NCI-H1930 (cell line): ENCODE measurements at places on chromosomes 5 and 9.

- no peak for DNase-seq
These were observed 210.2 kb upstream of the TRPM3 start for GRCh38 chr9:71331603-71332002.

- no peak for DNase-seq
These were observed 959 bp upstream of the FBXL17 start for GRCh38 chr5:108382784-108383330.

DNA sequence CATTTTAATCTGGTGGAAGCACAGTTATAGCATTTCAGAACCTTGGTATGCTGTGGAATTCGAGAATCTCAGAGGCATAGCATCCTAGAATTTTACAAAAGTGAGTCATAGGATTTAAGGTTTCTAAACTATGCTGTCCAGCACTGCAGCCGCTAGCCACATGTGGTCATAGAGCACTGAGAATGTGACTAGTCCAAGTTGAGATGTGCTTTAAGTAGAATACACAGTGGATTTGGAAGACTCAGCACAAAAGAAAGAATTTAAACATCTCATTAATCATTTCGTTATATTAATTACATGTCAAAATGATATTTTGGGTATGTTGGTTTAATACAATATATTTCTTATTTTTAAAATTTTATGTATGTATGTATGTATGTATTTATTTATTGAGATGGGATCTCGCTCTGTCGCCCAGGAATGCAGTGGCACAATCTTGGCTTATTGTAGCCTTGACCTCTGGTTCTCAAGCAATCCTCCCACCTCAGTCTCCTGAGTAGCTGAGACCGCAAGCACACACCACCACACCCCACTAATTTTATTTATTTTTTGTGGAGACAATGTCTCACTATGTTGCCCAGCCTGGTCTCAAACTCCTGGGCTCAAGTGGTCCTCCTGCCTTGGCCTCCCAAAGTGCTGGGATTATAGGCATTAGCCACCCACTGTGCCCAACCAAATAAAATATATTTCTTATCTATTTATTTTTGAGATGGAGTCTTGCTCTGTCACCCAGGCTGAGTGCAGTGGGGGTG lies 20.4 kb upstream of the RPS14 start:
- no peak for DNase-seq

DNA sequence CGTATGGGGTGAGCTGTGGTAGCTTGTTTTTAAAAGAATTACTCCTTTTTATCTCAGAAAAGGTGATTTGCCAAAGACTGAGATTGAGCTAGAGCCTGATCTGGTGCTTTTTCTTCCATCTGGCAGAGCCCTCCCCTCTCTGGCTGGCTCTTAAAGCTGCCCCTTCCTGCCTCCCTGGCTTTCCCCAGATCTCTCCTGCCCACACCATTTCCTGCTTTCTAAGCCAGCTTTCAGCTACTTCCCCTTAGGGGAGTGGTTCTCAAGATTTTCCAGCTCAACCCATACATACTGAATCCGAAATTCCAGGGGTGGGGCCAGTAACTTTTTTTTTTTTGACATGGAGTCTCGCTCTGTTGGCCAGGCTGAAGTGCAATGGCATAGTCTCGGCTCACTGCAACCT lies 4.8 kb upstream of the ACOT12 start:
- no peak for DNase-seq

DNA sequence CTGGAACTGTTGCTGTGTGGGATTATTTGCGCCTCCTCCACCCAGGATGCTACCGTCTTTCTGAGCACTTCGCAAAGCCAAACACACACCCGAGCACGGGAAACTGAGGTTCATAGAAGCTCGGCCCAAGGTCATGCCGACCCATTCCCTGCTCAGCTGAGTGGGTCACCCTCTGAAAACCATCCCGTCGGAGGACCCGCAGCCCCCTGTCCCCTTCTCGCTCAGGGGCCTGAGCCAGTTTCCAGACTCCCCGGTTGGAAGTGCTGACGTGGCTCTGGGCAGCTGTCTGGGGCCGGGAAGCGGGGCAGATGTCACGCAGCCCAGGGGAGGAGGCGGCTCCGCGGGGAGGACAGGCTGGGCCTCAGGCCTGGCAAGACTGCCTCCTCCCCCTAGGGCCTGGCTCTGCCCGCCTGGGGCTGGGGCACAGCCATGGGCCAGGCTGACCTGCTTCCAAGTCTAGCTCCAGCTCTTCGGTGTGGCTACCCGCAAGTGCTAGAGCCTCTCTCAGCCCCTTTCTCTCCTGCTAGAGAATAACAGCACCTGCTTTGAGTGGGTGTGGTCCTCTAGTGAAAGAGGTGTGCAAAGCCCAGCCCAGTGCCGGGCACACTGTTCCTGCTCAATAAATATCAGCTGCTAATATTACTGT lies 9.9 kb upstream of the CXXC5 start:
- no peak for DNase-seq

DNA sequence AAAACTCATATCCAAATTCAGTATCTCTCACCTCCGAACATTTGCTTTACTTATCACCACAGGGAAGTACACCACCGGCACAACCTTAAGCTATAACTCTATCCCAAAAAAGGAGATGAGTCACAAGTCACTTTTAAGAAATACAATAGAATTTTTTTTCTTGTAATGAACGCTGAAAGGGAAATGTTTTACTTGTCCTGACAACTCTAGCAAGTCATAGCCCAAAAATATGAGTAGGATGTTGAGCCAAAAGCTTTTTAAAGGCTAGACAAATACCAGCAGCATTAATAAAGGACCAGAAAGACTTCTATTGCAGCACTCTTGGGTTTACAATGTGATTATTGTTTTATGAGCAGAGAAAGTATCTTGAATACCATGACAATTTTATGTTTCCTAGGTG lies 147.3 kb upstream of the FST start:
- no peak for DNase-seq

DNA sequence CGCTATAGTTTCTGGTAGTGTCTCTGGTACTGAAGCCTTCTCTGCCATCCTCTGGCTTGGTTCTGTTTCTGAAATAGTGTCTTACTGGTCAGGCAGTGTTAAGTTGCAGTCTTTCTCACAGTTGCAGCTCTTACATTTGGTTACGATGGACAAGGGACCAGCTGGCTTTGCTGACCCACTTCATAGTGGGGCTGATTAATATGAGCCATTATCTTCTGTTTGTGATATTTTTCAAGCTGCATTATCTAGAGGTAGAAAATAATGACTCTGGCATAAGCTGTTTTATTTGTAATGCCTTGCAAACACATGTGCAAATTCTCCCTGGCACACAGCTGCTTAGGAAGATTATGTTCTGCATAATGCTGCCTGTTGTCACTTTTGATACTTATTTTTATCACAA lies 199.1 kb downstream of the KDM4C start:
- no peak for DNase-seq

DNA sequence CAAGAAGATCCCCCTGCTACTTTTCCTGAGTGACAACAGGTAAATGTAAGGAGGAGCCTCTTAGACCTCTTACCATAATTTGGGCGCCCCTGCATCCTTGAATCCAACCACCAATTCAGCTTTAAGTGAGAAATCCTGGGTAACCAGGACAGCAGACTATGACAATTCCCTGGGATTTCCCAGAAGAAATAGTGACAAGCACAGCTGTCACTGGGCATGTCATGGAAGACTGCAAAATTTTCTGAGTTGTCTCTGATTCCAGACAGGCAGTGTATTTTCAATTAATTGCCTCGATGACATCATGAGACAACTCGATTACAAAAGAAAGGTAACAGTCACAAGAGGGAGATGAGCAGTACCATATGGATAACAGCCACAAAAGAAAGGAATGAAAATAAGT lies 256.9 kb downstream of the BNC2 start:
- DNase-seq = no peak

DNA sequence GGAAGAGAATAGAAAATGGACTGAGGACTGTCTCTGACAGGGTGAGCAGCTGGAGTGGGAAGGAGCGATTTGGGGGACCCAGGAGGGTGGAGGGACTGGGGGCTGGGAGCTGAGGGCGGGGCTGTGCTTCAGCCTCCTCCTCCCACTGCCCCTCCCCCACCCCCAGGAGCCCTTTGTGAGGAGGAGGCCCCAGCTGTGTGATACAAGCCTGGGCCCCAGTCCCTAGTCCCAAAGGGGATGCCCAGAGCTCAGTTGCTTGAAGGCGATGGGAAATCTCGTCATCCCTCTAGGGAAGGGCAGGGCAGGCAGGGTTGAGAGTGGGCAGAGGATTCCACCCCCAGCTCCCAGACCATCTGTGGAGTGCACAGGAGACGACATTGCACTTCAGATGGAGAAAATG lies at the start of gene SPATA31E1:
Gene SPATA31E1 (plus strand): TSS at position 251 of the 400 bp plus-strand sequence. CDS start 15 bp downstream, at position 266.
- no peak for DNase-seq

DNA sequence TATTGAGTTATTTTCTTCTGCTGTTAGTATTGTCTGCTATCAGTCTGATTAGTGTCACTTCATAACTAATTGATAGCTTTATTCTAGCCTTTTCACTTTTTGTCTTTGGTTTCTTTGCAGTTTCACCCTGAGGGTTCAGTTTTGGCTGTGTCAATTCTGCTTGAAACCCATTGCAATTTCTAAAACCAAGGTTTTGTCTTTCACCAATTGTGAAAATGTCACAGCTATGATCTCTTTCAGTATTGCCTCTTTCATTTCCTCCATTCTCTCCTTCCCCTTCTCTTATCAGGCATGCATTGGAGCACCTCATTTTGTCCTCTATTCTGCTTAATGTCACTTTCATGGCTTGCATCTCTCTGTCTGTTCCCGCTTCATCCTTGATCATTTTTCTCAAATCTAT lies 248.1 kb downstream of the YTHDC2 start:
- no peak for DNase-seq

- DNase-seq = no peak
These were observed 10.5 kb downstream of the SLC38A9 start for GRCh38 chr5:55701462-55702103.

DNA sequence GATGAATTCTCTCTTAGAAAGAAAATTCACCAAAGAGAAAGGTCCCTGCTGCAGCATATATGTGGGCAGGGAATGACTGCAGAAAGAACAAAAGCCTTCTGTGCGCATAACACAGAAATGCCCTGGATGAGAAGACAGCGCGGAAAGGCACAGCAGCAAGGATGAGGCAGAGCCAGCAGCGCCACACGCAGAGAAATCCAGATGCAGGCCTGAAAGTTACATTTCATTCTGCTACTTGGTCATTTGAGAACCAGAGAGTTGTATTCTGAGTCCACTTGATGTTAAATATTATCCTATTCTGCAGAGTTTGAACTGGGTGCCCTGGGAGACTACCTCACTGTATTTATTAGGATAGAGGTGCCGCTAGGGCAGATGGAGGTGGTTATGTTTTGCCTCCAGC lies 68.5 kb downstream of the GLDC start:
- DNase-seq = no peak

DNA sequence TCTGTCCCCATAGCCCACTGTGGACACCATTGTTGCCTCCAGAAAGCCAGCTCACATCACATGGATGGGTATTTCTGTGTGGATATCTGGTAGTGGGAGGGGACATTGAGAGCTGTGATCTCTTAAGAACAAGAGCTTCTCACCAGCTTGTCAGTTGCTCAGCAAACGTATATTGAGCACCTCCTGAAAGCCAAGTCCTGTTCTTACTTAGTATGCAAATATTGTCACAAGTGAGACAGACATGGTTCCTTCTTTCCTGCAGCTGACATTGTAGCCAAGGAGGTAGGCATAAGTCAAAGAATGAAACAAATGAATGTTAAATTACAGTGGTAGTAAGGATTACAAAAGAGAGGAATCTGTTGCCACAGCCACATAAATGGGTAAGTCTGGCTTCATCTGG lies 3.8 kb downstream of the TCOF1 start:
- no peak for DNase-seq

DNA sequence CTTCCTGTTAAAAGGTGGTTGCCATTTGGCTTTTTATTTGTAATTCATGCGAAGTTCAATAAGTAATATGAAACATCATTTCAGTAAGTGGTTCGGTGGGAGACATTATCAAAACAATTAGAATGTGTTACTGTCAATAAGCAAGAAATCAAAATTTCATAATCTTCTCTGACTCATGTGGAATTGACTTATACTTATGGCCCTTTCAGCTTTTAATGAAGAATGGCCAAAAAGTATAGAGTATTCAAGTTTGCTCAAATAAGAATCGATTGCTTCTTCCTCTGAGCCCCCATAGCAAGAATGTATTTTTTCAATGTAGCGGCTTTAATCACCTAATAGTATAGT lies 174.5 kb downstream of the AOPEP start:
- DNase-seq = no peak

DNA sequence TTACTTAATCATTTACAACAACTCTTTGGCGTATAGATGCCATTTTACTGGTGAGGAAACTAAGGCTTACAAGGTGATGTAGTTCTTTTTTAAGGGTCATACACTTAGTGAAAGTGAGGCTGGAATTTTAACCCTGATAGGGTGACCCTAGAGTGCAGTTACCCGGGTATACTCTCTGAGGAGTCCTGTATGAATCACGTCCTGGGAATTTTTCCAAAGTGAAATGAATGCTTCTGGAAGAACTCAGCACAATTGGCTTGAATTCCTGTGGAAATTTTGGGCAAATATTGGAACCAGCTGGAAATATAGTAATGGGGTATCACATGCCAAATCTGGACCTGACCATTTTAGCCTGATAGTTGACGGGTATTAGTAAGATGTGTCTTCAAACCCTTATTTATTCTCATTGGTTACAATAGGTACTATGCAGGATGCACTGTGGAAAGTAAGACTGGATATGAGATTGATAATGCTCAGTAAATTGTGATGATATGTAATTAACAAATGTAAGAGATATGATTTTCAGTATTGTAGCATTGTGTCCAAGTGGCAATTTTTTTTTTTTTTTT lies 14.8 kb downstream of the SUB1 start:
- DNase-seq = no peak

DNA sequence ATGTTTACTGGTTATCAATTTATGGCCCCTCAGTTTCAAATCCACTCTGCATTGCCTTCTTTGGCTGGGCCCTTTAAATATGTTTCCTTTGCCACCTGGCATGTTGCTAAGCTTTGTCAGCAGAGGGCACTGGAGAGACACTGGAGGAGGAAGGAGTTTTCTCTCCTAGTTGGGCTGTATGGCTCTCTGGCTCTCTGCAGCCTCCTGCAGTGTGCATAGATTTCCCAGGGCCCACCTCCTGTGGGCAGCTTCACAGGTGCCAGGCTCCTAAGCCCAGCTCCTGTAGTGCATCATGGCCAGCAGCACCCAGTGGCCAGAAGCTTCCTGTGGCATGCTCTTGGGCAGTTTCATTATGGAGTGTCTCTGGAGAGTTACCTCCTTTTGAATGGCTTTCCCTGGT lies 23.3 kb downstream of the CAVIN4 start:
- DNase-seq = peak; percentile 21

GRCh38 chr5:160353379-160353778 lies 17.0 kb downstream of the C1QTNF2 start:
- DNase-seq = no peak

GRCh38 chr5:134463176-134463720 lies 51.6 kb upstream of the CDKN2AIPNL start:
- DNase-seq = no peak

GRCh38 chr5:73499756-73500155 lies 1.5 kb downstream of the BTF3 start:
- DNase-seq = no peak

- DNase-seq = peak; percentile 28
These were observed 353 bp upstream of the PAX5 start for GRCh38 chr9:37034305-37034937.

- DNase-seq = no peak
These were observed 10.1 kb upstream of the GRIA1 start for GRCh38 chr5:153480401-153480800.

GRCh38 chr9:104841601-104842141 lies 77.7 kb downstream of the NIPSNAP3B start:
- DNase-seq = no peak
